ENCODE measurements at places on chromosomes 2 and 18. TPM values are rescaled to one million over a fixed set of nuclear protein-coding genes. Genes with fewer than 3 reads are reported as not detected.

Gene SKOR2
- 0.34 TPM for total RNA-seq

Gene CCT4
- 362 TPM for total RNA-seq

Gene REL
- total RNA-seq = 8.4 TPM

Gene ITGA4
- total RNA-seq = 2.7 TPM

Gene C1QL2
- 0.55 TPM for total RNA-seq

Gene GPR155
- 1.0 TPM for total RNA-seq

Gene FNDC4
- 14.1 TPM for total RNA-seq

DNA sequence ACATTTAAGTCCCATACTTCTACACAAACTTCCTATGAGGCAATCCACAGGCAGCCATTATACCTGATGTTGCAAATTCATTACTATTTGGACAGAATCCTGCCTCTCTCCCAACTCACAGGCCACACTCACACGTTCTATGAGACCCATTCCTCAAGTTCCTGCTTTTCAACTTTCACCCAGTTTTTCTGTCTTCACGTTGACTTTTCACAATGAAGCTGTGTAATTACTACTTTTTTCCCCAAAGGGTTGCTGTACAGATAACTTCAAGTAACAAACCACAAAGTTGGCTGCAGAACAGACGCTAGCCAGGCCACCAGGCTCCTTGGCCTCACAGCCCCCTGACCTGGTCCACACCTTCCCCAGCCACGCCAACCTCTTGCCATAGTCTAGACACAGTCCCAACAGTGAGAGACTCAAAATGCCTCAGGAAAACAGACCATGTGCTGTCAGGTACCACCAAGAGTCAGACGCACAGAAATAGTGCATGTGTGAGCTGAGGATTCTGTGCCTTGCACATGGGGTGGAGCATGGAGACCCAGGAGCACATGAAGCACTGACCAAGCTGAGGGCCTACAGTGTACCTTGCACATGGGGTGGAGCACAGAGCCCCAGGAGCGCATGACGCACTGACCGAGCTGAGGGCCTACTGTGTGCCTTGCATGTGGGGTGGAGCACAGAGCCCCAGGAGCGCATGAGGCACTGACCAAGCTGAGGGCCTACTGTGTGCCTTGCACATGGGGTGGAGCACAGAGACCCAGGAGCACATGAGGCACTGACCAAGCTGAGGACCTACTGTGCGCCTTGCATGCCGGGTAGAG is 61.0 kb downstream of the EIPR1 start:
- DNase-seq = no peak

- no peak for DNase-seq
Observed at GRCh38 chr2:188527581-188527993, 235.9 kb downstream of the GULP1 start.

DNA sequence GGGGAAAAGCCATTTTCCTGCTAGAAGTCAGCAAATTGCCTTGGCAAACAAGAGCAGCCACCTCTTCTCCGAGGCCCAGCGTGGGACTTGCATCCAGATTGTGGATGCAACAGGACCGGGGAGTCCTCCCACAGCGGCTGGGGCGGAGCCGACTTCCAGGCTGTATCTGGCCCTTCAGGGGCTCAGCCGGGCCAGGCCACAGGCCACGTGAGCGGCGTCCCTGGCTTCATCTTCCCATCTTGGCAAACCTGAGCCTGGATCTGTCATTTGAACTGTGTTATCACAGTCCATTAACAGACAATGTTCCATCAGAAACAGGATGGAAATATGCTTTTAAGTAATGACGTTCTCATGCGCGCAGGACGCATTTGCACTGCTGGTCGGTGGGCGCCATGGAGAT is 483.5 kb upstream of the SALL3 start:
- no peak for DNase-seq

DNA sequence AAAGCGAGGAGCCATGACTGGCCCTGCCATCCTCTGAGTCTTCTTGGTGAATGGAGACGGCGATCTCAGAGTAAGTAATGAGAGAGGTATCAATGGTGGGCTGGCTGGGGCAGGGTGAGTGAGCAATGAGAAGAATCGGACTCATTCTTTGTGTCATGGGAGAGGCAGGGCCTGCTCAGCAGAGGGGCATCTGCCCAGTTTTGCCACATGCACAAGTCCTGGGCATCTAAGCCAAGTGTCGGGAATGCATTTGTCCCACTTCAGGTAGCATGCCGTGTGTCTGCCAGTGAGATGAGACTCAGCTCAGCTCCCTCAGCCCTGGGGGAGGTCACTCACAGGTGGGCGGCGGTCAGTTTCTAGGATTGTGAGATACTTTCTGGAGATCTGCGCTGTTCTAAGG is 791.0 kb upstream of the RAB6C start:
- DNase-seq = no peak

- no peak for DNase-seq
Observed at GRCh38 chr18:79422022-79422782, 26.5 kb downstream of the NFATC1 start.

- DNase-seq = peak; percentile 55
Observed at GRCh38 chr2:44793322-44793870, 148.1 kb upstream of the SIX3 start.

DNA sequence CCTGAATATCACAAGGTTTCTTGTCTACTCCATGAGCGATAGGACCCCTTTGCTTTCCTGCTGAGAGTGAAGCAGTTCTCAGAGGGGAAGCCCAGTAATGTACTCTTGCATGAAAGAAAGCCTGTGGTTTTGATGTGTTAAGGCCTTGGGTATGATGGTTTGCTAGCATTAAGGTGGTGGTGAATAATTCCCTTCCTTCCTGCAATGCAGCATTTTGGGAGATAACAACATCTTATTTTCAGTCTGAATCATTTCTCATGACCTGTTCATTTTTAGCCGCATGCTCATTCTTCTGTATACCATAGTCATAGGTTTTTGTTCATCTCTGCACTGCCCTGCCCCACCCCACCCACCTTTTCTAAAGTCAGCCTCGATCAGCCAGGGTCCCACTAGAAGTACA is 66.2 kb downstream of the HNMT start:
- no peak for DNase-seq

GRCh38 chr2:47546994-47547393 is 144.0 kb downstream of the MSH2 start:
- DNase-seq = no peak

GRCh38 chr2:203582468-203582867 is 47.4 kb upstream of the RAPH1 start:
- DNase-seq = no peak

GRCh38 chr2:240644171-240644651 is 18.9 kb downstream of the GPR35 start:
- DNase-seq = no peak

GRCh38 chr2:208250388-208250787 is 4.5 kb downstream of the IDH1 start:
- no peak for DNase-seq

DNA sequence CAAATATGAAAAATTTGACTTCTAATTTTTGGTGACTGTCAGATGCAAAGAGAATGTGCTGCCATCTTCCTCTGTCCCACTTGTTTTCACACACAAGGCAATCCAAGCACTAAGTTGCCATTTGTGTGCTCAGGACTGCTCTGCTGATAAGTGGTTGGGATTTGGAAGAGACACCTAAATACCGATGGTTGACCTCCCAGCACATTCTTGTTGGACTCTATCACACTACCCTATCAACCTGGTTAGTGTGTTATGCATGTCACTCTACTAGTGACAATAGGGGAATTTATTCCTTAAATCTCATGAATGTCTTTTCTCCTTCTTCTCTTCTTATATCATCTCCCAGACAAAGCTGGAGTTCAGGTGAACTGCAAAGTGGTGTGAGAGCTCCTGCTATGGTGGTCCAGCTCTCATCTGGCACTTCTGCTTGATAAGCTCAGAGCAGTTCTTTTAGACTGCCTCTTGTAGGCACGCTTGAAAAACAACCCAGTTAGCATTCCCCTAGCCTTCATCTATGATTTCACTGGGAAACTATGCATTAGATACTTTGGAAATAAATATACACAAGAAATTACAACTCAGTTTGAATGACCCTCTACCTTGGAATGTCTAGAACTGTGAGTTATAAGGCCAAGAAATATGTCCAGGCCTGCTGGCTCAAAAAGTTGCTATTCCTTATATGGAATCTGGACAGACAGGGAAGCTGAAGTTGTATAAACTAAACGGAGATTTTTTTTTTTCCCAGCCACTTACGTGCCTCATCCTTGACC is 404.8 kb downstream of the MEIS1 start:
- DNase-seq = no peak

DNA sequence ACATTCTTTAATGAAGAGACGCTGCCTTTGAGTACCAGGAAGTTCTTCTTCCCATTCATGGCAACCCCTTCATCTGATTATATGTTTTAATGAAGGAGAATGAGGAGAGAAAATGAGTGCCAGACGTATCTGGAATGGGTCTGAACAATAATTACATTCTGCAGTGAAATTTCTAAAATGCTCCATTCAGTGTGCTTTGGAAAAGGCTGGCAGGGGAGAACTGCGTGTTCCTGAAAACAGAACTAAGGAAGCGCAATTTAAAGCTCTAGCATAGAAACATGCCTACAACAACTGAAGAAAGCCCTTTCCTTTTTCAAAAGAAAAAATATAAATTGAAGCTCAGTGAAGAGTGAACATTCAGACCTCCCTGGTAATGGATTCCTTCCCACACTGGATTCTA is 58.8 kb downstream of the BOD1L2 start:
- DNase-seq = no peak

DNA sequence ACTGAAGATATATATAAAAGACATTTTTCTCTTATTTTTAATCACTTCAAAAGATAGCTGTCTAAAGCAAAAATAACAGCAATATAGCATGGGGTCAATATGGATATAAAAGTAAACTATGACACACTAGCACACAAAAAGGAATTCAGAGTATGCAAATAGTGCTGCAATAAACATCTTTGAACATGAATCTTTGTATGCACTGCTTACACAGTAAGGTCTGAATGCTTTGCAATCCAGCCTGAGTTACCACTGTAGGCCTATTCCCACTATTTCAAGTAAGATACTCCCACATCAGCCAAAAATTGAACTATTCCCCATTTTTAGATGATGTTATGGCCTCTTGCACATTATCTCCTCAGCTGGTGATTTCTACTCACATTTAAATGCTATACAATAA is 27.4 kb upstream of the ERCC3 start:
- no peak for DNase-seq

DNA sequence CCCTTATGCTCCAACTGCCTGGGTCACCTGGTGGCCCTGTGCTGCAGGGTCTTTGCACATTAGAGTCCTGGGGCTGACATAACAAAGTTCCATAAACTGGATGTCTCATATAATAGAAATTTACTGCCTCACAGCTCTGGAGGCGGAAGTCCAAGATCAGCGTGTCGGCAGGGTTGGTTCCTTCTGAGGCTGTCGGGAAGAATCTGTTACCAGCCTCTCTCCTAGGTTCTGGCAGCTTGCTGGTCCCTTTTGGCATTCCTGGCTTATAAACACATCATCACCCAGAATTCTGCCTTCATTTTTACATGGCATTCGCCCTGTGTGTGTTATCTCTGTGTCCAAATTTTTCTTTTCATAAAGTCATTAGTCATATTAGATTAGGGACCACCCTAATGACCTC is 170.5 kb downstream of the NDUFA10 start:
- DNase-seq = no peak

DNA sequence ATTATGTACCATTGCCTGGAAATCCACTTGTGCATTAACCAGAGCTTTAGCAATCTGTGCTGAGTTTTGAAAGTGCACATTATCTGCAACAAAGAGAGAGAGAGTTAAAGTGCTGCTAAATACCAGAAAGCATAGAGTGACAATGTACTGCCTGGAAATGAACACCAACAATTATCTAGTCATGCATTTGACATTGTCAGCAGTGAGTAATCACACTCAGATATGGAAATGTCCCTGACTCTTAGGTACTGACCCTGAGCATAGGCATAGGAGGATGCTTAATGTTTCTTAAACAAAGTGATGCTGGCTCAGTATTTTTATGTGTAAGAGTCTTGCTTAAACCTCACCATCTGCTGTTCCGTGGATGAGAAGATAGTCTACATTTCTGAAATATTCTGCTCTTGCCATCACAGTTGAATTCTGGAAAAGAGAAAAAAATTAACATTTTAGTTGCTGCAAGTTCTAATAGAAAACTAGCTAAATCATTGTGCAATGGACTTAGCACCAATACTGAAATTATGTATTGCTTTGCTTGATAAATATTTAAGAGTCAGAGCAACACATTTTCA is 20.8 kb upstream of the GCG start:
- DNase-seq = no peak

GRCh38 chr2:152098496-152099366 is at the start of gene CACNB4:
Gene CACNB4 (minus strand): TSS chr2:152099044.
- DNase-seq = peak; percentile 58

GRCh38 chr2:225602205-225602604 is 202.7 kb downstream of the NYAP2 start:
- no peak for DNase-seq

GRCh38 chr2:67667054-67667908 is 270.1 kb downstream of the ETAA1 start:
- DNase-seq = no peak

- no peak for DNase-seq
Observed at GRCh38 chr2:26011609-26011989, 22.3 kb upstream of the RAB10 start.

GRCh38 chr2:120693121-120693520 is 42.5 kb upstream of the GLI2 start:
- DNase-seq = no peak

- no peak for DNase-seq
Observed at GRCh38 chr2:18605115-18605514, 15.7 kb upstream of the NT5C1B start.

DNA sequence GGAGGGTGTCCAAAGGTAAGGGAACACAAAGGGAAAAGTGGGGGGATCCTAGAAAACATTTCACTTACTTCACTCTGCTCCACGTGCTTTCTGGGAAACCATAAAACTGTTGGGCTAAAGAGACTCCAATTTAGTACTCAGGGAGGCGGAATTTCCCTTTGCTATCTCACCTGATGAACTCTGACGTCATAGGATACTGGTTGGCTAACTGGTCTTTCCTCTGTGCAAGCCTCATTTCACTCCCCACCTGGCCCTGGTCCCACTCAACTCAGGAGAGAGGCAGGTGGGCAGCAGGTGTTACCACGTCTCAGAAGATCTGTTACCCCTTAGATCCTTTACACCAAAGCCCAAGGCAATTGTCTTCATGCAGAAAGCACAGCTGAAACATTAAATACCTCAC is 51.8 kb upstream of the PMAIP1 start:
- no peak for DNase-seq

GRCh38 chr18:44804033-44804432 is 123.3 kb downstream of the SETBP1 start:
- DNase-seq = no peak

DNA sequence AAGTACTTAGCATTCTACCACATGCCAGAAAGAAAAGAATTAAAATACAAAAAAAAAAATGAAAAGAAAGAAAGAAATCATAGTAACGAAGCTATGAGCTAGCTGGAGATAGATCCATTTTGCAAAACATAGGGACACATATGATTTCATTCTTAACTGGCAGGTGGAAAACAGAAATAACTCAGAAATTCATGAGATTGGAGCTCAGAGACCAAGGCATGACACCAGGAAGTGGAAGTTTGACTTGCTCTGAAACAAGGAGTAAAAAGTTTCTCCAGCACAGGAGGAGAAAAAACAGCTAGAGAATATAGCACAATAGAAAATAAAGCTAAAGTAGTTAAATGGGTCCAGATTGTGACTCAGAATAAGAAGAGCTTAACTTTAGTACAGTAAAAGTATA is 278.1 kb downstream of the ZEB2 start:
- DNase-seq = no peak

Measured in WTC11 (cell line).